Activated naive CD4-positive, alpha-beta T cell treated with Interleukin-2 at 50 U/mL for 16 hours (primary cell): ENCODE measurements at places on chromosomes 3 and 15.

DNA sequence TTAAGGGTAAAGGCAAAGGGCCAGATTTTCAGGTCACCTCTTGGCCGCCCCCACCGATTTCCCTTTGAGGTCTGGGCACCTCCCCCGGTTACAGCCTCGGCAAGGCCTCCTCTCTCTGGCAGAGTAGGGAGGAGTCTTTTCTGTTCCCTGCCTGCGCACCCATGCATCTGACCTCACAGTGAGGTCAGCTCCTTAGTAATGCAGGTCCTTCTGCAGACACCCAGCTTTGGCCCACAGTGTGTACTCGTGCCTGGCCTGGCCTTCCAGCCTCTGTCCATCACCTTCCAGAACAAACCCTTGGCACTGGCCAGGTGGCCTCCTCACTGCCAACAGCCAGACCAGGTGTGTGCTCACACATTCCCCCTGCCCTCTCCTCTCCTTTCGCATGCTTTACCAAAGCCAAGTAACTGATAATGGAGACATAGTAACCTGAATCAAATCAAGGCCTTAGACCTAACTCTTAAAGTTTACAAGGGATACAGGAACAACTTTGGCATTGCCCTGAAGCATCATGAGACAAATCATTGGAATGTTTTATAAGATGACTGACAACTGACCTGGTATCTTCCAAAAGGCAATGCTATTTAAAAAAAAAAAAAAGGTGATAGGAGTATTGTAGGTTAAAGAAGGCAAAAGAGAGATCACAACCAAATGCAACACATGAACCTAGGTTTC is 61.3 kb downstream of the CORO2B start:
- no peak for DNase-seq

DNA sequence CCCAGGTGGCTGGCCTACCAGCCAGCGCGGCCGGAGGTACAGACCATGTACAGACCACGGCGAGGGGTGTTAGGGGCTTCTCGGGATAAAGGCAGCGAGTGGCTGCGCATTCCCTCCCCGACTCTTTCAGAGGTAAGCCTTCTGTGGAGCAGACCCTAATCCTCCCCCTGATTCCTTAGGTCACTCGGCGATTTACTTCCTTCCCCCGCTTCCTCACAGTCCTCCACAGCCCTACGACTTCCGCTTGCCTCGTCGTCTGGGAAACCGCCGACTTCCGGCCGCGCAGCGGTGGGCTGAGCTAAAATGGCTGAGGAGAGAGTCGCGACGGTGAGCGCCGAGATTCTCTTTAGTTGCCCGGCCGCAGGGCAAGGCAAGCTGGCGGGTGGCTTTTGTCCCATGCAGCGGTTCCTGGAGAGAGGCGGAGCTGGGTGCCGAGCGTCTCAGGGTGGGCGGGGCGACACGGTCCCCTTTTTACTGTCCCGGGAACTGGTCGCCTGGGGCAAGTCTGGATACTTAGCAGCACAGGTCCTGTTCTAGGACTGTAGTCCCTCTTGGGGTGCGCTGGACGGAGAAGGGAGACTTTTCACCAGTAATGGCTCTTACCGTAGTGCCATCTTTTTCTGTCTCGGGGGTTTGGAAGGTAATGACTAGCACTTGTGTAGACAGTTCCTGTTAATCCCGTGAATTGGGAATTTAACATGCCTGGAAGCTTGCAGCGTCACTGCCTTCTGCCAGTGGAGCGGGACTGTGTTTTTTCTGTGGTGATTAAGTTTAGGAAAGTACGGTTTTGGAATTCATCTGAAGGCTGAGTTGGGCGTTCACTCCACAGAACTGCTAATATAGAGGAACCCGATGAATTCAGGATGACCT is at the start of the genes BBS4 and HIGD2B:
BBS4 (plus strand) TSS at position 283 of the 870 bp plus-strand sequence; CDS start at position 304, 21 bp downstream.
HIGD2B (minus strand) TSS at position 258 of the 870 bp plus-strand sequence. CDS start 9,808 bp downstream, outside the sequence.
- peak; percentile 88 for DNase-seq

- peak; percentile 72 for DNase-seq
These were observed 109.3 kb downstream of the SHQ1 start for GRCh38 chr3:72738752-72739530.

DNA sequence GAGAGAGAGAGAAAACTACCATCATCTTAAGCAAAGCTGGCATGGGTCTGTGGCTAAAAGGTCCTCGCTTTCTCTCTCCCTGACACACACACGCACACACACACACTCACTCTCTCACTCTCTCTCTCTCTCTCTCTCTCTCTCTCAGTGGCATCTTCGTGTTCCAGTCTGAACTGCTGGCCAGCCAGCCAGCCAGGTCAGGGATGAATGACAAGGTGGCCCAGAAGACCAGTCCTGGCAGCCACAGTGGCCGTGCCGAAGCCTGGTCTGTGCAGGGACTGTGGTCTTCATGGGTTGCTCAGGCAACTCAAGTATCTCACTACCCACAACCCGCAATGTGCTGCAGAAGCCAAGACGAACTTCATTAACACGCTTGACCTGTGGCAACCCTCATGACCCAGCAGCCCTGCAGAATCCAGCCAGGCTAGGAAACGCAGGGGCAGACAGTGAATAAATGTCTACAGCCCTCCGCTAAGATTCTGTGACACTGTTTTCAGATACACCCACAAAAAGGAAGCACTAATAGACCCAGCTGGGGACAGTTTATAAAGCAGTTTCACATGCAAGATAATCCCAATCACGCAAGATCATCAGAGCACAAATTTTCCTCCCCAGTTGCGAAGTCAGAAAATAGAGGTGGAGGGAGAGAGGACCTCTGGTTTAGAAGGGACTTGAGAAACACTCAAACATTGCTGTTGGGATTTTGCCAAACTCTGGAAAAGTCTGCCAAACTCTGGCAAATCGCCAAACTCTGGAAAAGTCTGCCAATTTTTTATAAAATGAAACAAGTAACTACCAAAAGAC is 66.4 kb downstream of the XXYLT1 start:
- no peak for DNase-seq
